NCI-H2081 treated with DMSO at 0.1 percent for 48 hours (cell line): ENCODE measurements at places on chromosomes 6 and 20.
A peak's percentile ranks its signal among the peaks of the same experiment; 100 is the strongest.

DNA sequence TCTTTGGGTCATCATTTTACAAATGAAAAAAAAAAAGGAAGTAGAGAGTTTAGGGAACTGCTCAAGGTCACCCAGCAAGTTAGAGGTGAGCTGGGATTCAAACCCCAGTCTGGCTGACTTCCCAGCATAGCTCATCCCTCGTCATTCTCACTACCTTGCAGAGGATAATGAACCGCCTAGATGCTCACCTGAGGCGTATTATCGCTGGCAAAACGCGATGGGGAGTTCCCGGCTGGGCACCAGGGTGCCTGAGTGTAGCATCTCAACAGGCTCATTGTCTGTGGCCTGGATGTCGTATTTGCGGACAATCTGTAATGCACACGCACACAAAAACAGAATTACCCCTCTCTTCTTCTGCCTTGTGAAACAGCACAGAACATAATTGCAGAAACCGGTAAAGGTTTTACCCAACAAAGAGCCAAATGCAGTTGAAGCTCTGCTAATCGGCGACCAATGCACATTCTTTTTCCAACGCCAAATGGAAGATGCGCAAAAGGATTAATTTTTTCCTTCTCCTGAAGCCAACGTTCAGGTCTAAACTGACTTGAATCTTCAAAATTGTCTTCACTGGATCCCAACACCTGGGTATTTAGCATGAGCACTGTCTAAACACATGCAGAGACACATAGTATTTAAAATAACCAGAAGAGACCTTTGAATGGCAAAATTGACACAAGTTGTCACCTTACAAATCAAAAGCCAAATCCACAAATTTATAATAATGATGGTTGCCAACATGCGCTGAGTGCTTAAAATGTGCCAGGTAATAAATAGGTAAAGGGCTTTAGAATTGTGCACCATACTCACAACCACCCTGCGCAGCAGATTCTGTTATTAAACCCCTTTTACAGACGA, 16.6 kb downstream of the CYP24A1 start:
- DNase-seq = no peak

GRCh38 chr6:45474376-45474775, 96.6 kb upstream of the SUPT3H start:
- DNase-seq = no peak

DNA sequence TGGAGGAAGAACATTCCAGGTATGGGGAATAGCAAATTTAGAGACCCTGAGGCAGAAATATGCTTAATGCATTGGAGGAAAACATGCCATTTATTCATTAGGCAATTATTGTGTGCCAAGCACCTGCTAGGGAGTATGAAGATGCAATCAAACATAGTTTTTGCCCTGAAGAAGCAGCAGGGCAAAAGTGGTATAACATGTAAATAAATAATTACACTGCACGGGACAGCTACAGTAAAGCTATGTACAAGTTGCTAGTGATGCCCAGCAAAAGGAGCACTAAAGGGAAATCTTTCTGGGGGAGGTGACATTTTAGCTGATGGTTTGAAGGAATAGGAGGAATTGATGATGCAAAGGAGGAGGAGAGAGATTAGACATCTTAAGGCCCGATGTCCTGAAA, 624 bp upstream of the TJAP1 start:
- DNase-seq = no peak

- no peak for DNase-seq
Measured at GRCh38 chr20:57770852-57771720, 61.3 kb upstream of the PMEPA1 start.

DNA sequence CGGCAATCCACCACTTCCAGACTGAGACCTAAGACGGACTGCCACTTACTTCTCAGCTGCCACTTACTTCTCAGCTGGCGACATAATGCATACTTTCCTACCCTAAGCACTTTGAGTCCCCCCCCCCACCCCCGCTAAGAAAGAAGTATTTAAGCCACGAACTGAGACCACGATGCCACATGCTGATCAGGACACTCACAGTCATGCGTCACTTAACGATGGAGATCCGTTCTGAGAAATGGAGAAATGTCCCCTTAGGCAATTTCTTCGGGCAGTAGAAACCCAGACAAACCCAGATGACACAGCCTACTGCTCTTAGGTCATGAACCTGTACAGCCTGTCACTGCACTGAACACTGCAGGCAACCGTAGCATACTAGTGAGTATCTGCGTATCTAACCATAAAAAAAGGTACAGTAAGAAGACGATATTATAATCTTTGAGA, 690 bp downstream of the IFNGR1 start:
- no peak for DNase-seq

DNA sequence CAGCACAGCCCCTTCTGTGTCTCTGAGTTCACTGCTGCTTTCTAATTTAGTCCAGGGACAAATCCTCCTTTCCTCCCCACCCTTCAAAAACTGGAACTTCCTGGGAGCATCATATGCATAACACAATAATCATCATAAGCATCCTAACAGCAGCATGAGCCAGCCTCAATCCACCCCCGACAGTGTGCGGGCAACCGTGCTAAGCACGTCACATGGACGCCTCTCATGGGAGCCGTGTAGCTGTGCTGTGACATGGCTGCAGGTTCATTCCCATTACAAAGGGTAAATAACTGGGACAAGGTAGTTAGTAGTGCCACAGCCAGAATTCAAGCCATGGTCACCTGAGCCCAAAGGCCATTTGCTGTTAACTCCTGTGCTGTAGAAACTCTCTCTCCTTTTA, 24.5 kb upstream of the ULBP3 start:
- no peak for DNase-seq

GRCh38 chr6:30325150-30325872, 1.4 kb upstream of the TRIM39 start:
- peak; percentile 8 for DNase-seq

DNA sequence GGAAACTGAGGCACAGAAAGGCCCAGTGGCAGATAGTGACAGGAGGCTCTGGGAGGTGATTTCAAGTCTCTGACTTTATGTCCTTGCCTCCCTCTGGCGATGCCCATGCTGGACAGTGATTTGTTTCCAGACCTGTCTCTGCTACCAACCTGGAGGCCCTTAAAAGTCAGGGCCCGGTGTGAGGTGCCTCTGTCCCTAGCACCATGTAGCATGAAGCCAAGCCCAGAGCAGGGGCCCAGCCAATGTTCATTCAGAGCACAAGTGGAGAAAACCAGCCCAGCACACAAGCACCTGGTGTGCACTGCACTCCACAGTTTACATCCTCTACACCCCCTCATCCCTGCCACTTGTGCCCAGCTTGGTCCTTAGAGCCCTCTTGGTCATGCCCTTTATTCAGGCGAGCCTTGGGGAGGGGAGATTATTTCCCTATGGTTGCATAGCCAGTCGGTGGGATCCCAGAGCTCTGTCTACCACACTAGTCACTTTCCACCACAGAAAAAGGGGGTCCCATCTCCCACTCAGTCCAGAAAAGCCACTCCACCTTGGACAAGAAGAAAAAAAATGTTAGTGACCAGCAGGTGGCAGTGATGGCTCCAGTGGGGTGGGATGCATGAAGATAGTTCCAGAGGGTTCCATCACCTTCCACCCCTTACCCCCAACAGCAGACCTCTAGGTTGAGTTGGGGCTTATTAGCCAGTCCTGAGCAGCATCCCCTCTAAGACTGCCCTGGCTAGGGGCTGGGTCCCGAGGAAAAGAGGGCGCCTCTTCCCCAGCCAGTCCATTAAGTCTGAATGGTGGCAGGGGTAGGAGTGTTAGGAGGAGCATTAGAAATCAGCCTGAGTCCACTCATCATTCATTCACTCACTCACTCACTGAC, 30.9 kb downstream of the KIAA1755 start:
- DNase-seq = no peak

DNA sequence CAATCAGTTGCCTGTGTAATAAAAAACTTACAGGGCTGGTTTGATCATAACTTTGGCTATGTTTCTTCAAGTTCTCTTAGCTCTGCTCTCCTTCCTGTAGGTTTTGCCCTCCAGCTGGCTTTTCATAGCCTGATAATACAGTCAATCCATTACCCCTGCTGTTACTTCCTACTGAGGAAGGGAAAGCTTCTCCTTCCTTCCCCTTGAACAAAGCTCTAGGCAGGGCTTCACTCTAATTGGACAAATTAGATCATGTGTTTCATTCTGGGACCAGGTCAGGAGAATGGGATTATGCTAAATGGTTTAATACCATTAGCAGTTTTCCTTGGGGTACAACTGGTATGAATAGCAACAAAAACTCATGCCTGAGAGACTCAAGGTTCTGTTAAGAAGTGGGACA, 106.8 kb upstream of the MCHR2 start:
- no peak for DNase-seq

GRCh38 chr20:62326559-62326958, 23.8 kb downstream of the ADRM1 start:
- no peak for DNase-seq

- DNase-seq = no peak
Measured at GRCh38 chr20:42093041-42093440, 474.9 kb upstream of the CHD6 start.

- no peak for DNase-seq
Measured at GRCh38 chr20:57483287-57484050, 41.5 kb downstream of the CTCFL start.

DNA sequence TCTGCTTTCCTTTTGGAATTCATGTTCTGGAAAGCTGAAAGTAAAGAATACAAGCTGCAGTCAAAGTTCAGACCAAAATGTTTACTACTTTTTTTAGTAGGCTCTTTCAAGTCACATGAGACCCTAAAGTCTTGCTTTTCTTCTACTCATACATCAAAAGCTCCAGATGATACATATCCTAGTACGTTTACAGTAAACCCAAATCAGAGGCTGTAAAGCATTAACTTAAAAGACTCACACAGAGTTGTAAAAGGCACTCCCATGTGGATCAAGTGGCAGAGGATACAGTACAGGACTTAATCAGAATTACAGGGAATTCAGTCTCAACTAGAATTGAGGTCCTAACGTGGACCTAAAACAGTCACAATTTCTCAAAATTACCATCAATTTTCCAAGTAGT, 40.7 kb downstream of the STK38 start:
- DNase-seq = no peak

- DNase-seq = no peak
Measured at GRCh38 chr6:67459556-67459955, 1175.5 kb upstream of the ADGRB3 start.

DNA sequence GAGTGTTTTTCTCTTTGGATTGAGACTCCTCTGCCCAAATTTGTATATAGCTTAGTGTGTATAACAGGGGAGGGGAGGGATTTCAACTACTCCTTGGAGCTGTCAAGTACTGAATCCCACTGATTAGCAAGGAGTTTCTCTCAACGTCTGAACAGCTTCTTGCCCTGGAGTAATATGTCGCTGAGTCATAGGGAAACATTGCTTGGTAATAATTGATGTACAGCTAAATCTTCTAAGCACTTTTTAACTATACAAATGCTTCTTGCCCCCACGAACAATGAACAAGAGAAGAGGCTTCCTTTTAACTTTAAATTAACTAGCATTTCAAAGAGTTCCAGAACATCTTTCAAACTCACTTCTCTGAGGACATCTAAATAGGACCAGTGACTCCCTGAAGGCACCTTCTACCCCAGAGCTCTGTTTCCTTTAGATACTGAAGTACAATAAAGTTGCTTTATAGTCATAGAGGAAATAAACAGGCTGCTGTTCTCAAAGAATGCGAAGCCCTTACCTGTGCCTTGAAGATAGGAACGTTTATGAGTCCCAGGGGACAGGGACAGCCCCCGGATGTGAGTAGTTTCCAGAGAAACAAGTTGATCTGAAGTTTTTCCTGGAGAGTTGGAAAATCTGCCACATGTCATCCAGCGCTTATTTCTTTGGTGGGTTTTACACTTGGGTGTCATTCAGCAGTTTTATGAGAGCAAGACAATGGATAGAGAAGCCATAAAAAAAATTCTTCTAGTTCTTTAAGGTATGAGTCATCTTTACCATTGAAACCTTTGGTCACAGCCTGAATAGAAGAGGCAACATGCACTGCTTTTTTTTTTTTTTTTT, 462.5 kb upstream of the BTBD3 start:
- no peak for DNase-seq

GRCh38 chr6:113695516-113695915, 161.6 kb upstream of the MARCKS start:
- no peak for DNase-seq

DNA sequence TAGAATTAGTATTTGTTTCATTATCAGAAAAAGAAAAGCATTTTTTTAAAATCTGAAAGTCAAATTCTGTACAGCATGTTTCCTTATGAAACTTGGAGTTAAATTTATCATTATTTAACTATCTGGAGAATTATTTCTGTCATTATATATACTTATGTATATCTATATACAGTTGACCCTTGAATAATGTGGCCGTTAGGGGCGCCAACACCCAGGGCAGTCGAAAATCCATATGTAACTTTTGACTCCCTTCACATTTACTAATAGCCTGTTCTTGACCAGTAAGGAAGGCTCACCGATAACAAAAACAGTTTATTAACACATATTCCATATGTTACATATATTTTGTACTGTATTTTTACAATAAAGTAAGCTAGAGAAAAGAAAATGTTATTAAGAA, 341.2 kb downstream of the ADGRB3 start:
- no peak for DNase-seq

- no peak for DNase-seq
Measured at GRCh38 chr6:23419046-23419445, 707.0 kb upstream of the NRSN1 start.

DNA sequence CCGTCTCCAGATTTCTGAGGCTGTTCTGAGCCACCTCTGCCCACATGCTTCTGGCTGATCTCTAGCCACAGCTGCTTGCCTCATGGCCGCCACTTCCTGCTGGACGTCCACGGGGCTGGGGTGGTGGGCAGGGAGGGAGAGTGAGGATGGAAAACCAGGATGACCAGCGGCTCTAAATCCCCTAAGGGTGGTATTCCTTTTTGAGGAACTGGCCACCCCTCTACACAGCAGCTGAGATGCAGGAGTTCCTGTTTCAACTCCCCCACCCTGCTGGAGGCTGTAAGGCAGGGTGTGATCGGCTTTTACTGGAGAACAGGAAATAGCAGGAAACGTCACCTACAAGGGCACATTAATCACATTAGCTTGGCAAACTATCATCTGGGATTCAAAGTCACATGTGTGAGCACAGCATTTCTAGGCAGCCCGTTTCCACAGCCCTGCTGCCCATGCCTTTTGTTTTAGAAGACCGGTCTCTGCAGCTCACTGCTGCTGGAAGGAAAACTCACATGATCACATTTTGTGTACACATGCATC, 181.6 kb upstream of the ECI2 start:
- peak; percentile 60 for DNase-seq

DNA sequence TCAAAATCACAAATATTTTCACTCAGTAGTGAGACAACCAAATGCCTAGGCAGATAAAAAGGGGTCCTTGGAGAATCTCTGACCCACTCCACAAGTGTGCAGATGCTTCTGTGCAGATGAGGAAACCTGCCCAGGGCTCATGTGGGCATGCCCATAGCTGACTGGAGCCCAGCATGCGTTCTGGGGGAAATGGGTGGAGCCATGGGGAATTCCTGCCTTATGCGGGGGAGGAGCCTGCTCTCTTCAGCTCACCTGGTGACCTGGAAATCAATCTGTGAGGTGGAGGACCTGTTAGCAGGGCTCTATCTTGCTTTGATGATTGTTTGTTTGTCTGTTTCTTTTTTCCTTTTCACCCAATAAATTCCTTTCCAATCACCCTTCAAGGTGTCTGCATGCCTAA, 23.4 kb upstream of the PLN start:
- no peak for DNase-seq

GRCh38 chr6:111087106-111087835, at the start of gene SLC16A10:
Gene SLC16A10 (plus strand): TSS chr6:111087503. CDS start chr6:111087753, 250 bp downstream.
- DNase-seq = no peak
